H1 (cell line): ENCODE measurements at places on chromosomes 2 and 18. TPM values are rescaled to one million over a fixed set of nuclear protein-coding genes. Genes with fewer than 3 reads are reported as not detected.

GRCh38 chr18:48320639-48320945, 88.6 kb downstream of the ZBTB7C start:
- H3K36me3 ChIP-seq: no peaks in the 10 kb centered on the region
- no peak for DNase-seq
- H3K4me1 ChIP-seq: no peaks in the 10 kb centered on the region
- H3K4me3 ChIP-seq: no peak overlapping the region

DNA sequence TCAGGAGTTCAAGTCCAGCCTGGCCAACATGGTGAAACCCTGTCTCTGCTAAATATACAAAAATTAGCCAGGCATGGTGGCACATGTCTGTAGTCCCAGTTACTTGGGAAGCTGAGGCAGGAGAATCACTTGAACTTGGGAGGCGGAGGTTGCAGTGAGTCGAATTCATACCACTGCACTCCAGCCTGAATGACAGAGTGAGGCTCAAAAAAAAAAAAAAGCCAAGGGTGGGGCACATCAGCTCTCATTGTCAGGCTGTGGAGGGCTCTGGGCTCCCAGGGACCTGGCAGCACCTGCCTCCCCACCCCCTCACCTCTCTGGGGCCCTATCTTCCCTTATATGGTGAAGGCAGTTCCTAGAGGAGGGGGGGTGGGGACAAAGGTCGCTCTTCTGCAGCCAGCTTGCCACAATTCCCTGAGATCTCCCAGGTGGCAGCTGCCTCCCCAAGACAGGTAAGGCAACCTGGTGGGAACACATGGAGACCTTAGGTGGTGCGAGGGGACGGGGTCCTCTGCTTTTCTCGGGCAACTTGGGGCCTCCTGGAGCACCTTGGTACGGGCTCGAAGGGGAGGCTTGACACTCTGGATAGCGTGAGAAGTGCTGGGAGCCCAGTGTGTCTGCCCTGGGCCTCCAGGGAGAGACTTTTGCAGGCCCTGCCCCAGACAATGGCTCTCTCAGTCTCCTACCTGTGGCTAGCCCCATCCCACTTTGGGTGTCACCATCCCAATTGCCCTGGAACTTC, at the start of gene VIL1:
TSS of gene VIL1 (plus strand) at position 407 of the 742 bp plus-strand sequence. CDS start 4,656 bp downstream, outside the sequence.
- no peak within 1 kb of the TSS for H3K27ac ChIP-seq
- no peak within 1 kb of the TSS for H3K4me3 ChIP-seq
- no peaks in the 10 kb centered on the region for H3K36me3 ChIP-seq
- no peaks in the 10 kb centered on the region for H3K27me3 ChIP-seq
- DNase-seq: no peak

GRCh38 chr18:26763446-26764110, 101.9 kb downstream of the AQP4 start:
- DNase-seq: no peak
- no peaks in the 10 kb centered on the region for H3K27me3 ChIP-seq
- H3K4me3 ChIP-seq: no peak overlapping the region
- no peaks in the 10 kb centered on the region for H3K36me3 ChIP-seq

GRCh38 chr2:27322301-27322765, 564 bp downstream of the MPV17 start:
- no peaks in the 10 kb centered on the region for H3K27me3 ChIP-seq
- peak overlapping the region; percentile 91 for H3K4me3 ChIP-seq
- H3K27ac ChIP-seq: peak overlapping the region; percentile 94

DNA sequence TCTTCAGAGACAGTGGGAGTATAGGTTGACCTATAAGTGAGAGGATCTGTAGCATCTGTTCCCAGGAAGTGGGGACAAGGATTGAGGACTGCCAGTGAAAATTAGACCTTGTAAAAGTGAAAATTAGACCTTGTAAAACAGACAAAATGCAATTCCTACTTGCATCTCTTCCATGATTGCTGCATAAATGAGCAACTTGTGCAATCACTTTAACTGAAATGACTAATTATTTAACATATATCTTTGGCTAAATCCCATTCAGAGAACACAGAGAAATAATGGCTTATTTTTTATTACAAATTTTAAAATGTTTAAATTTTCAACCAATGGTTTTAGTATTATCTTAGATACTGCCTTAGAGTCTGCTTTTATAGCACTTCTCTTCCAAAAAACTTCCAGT, 67.2 kb upstream of the NABP1 start:
- DNase-seq: no peak
- H3K27me3 ChIP-seq: no peaks in the 10 kb centered on the region
- no peaks in the 10 kb centered on the region for H3K4me1 ChIP-seq

- H3K27ac ChIP-seq: no peak overlapping the region
- H3K36me3 ChIP-seq: no peaks in the 10 kb centered on the region
- H3K27me3 ChIP-seq: no peaks in the 10 kb centered on the region
- H3K4me3 ChIP-seq: no peak overlapping the region
These were observed 11.6 kb upstream of the DYNC2LI1 start for GRCh38 chr2:43762286-43762685.

DNA sequence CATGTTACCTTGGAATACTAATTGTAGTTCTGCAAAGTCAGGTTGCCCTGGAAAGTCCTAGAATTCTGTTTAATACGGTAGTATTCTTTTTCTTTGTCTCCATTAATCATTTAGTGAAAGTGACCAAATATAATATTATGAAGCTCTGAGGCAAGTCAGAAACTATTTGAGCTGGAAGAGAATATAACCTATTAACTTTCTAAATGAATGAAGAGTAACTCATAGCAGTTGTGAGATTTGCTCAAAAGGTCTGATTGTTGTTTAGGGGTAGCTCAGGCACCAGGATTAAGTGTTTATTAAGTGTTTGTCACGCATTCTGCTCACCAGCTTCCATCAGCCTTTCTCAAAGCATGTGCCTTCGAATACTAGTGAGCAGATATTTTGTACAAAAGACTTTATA, 46.7 kb upstream of the SERPINE2 start:
- no peaks in the 10 kb centered on the region for H3K4me1 ChIP-seq
- H3K27ac ChIP-seq: no peak overlapping the region
- no peak overlapping the region for H3K4me3 ChIP-seq
- no peak for DNase-seq
- no peaks in the 10 kb centered on the region for H3K36me3 ChIP-seq

GRCh38 chr2:226888378-226888965, 52.6 kb downstream of the RHBDD1 start:
- DNase-seq: no peak
- H3K4me3 ChIP-seq: no peak overlapping the region
- no peaks in the 10 kb centered on the region; the same call in 1 of the 2 replicates for H3K36me3 ChIP-seq
- H3K27ac ChIP-seq: no peak overlapping the region
- no peaks in the 10 kb centered on the region for H3K27me3 ChIP-seq
- H3K4me1 ChIP-seq: no peaks in the 10 kb centered on the region

DNA sequence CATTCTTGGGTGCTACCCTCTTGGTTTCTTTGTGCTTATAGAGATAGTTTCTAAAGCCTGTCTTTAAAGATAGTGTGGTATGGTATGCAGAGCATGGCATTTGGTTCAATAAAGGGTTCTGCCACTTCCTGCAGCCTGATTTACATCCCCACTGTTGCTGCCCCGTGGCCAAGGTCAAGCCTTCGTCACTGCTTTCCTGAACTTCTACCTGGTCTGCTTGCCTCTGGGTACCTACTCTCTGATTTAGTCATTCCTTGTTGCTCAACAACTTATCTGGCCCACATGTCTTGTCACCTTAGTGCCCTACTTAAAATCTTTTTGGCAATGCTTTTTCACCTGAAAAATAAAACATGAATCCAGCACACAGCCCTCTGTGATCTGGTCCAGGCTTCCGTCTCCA, 352.9 kb downstream of the LPIN1 start:
- H3K4me3 ChIP-seq: no peak overlapping the region
- no peaks in the 10 kb centered on the region for H3K36me3 ChIP-seq
- H3K4me1 ChIP-seq: peaks cover 6% of the 10 kb centered on the region
- no peak overlapping the region for H3K27ac ChIP-seq
- DNase-seq: no peak
- no peaks in the 10 kb centered on the region for H3K27me3 ChIP-seq

DNA sequence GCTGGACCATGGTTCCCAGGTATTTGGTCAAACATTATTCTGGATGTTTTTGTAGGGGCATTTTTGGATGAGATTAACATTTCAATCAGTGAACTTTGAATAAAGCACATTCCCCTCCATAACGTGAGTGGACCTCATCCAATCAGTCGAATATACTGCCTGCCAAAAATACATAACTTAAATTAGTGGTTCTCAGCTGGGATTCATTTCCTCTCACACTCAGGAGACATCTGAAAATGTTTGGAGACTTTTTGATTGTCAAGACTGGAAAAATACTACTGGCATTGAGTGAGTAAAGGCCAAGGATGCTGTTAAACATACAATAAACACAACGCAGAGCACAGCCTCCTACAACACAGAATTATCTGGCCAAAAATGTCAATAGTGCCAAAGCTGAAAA, 198.2 kb downstream of the MYO1B start:
- no peaks in the 10 kb centered on the region for H3K4me1 ChIP-seq
- H3K27ac ChIP-seq: no peak overlapping the region
- DNase-seq: no peak
- H3K27me3 ChIP-seq: no peaks in the 10 kb centered on the region

DNA sequence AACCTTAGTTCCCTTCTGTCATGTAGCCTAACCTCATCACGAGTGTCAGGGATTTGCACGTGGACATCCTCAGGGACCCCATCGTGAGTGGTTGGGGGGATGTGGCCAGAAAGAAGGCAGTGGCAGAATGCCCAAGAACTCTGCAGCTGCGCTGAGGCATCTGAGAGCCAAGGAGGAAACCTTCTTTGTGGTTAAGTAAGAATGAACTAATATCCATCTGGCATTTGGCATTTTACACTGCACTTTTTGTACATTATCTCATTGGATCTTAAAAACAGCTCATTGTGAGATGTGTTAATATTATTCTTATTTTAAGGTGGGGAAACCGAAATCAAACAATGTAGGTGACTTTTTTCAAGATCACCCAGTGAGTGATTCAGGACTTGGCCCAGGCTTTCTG, 32.6 kb upstream of the APCDD1 start:
- H3K4me1 ChIP-seq: no peaks in the 10 kb centered on the region
- H3K27ac ChIP-seq: no peak overlapping the region
- DNase-seq: no peak
- no peak overlapping the region for H3K4me3 ChIP-seq
- no peaks in the 10 kb centered on the region for H3K36me3 ChIP-seq

- peaks cover 8% of the 10 kb centered on the region; the same call in 1 of the 2 replicates for H3K4me1 ChIP-seq
- no peaks in the 10 kb centered on the region for H3K36me3 ChIP-seq
- H3K4me3 ChIP-seq: no peak overlapping the region
- H3K27me3 ChIP-seq: no peaks in the 10 kb centered on the region
- no peak overlapping the region for H3K27ac ChIP-seq
- no peak for DNase-seq
These were observed 99.8 kb downstream of the CACNB4 start for GRCh38 chr2:151999053-151999452.

- H3K27ac ChIP-seq: no peak overlapping the region
- no peaks in the 10 kb centered on the region for H3K36me3 ChIP-seq
- H3K27me3 ChIP-seq: no peaks in the 10 kb centered on the region
- H3K4me1 ChIP-seq: no peaks in the 10 kb centered on the region
These were observed 685.1 kb upstream of the SLC8A1 start for GRCh38 chr2:41137031-41137430.

DNA sequence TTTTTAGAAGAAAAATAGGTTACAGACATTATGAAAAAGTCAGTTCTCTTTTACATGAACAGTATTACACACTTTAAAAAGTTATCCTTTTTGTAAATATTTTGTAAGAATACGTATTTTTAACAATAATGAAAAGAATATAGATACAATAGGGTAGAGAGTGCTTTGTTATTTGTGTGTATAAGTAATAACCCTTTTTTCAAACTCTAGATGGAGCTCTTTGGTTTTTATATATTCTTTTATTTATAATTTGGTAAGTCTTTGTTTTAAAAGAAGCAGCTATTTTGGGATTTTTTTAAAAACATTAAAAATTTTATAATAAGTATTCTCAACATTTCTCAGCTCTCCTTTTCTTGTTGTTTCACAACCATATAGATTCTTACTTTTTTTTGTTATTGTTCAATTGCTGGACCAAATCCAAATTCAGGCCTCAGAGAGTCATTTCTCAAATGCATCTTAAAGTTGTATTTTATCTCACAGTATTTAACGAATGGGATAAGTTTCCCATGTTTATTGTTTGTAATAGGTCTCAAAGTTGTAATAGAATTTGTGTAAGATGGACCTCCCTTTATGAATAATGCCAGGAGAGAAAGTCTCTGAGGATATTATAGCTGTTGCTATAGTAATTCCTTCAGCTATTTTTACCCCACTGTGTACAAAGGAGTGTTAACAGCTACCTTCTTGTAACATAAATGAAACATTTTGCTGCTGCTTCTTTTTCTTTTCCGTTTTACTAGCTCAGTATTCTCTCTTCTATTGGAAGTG, 46.4 kb downstream of the ACYP2 start:
- H3K36me3 ChIP-seq: no peaks in the 10 kb centered on the region
- no peaks in the 10 kb centered on the region for H3K4me1 ChIP-seq
- H3K27me3 ChIP-seq: no peaks in the 10 kb centered on the region
- DNase-seq: no peak
- H3K27ac ChIP-seq: no peak overlapping the region

DNA sequence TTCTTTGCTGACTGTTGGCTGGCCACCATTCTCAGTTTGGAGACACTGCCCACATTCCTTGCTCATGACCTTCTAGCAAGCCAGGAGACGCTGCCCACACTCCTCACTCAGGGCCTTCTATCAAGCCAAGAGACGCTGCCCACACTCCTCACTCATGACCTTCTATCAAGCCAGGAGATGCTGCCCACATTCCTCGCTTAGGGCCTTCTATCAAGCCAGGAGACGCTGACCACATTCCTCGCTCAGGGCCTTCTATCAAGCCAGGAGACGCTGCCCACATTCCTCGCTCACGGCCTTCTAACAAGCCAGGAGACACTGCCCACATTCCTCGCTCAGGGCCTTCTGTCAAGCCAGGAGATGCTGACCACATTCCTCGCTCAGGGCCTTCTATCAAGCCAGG, 131.3 kb upstream of the CBLN2 start:
- H3K27ac ChIP-seq: no peak overlapping the region
- H3K4me1 ChIP-seq: no peaks in the 10 kb centered on the region
- no peaks in the 10 kb centered on the region for H3K36me3 ChIP-seq
- H3K27me3 ChIP-seq: no peaks in the 10 kb centered on the region
- no peak for DNase-seq

- H3K27me3 ChIP-seq: no peaks in the 10 kb centered on the region
- H3K4me3 ChIP-seq: no peak overlapping the region
- H3K4me1 ChIP-seq: no peaks in the 10 kb centered on the region
- no peak for DNase-seq
- no peaks in the 10 kb centered on the region for H3K36me3 ChIP-seq
These were observed 117.8 kb downstream of the ACKR3 start for GRCh38 chr2:236687296-236687965.

- no peak overlapping the region for H3K27ac ChIP-seq
- no peaks in the 10 kb centered on the region; the same call in 1 of the 2 replicates for H3K27me3 ChIP-seq
- no peaks in the 10 kb centered on the region for H3K36me3 ChIP-seq
- DNase-seq: peak; percentile 38
- no peak overlapping the region for H3K4me3 ChIP-seq
These were observed 49.9 kb upstream of the RAB6C start for GRCh38 chr2:129929321-129930290.

GLI2 gene
- total RNA-seq: 46.9 and 49.8 TPM in 2 replicates

IL18RAP gene
- not detected in 2 replicates for total RNA-seq

RAD51AP2 gene
- total RNA-seq: 0.08 and 0.20 TPM in 2 replicates

DHRS9 gene
- total RNA-seq: not detected in 2 replicates

PJVK gene
- 2.3 and 2.4 TPM in 2 replicates for total RNA-seq

THSD7B gene
- 2.2 and 2.9 TPM in 2 replicates for total RNA-seq

RPRM gene
- 16.2 and 16.3 TPM in 2 replicates for total RNA-seq

C2orf81 gene
- total RNA-seq: 3.3 and 3.8 TPM in 2 replicates

DNAH6 gene
- total RNA-seq: 0.31 and 0.43 TPM in 2 replicates

FAM110C gene
- 13.2 and 15.4 TPM in 2 replicates for total RNA-seq
